Stimulated activated CD4-positive, alpha-beta T cell treated with anti-CD3 and anti-CD28 coated beads, Interleukin-12 subunit alpha, Interleukin-12 subunit beta, amount 100 ng/mL, for 48 hours (primary cell): ENCODE measurements at places on chromosomes 5 and 9.
A peak's percentile ranks its signal among the peaks of the same experiment; 100 is the strongest.

DNA sequence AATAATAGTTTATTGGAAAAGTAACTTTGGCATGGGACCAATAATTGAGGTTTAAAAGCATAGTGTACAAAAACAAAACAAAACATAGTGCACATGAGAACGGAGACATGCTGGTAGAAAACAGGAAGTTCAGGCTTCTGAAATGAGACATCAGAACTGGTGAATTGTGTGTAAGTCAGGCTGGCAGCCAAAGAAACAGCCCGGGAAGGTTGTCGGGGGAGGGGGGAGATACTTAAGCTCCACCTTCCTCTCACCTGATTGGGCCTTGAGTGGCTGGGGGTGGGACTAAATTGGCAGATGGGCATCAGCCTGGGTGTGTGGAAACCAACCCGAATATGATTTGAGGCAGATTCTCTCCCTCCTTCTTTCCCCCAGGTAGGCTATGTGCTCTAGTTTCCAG is 256.3 kb downstream of the SMARCA2 start:
- DNase-seq = no peak

DNA sequence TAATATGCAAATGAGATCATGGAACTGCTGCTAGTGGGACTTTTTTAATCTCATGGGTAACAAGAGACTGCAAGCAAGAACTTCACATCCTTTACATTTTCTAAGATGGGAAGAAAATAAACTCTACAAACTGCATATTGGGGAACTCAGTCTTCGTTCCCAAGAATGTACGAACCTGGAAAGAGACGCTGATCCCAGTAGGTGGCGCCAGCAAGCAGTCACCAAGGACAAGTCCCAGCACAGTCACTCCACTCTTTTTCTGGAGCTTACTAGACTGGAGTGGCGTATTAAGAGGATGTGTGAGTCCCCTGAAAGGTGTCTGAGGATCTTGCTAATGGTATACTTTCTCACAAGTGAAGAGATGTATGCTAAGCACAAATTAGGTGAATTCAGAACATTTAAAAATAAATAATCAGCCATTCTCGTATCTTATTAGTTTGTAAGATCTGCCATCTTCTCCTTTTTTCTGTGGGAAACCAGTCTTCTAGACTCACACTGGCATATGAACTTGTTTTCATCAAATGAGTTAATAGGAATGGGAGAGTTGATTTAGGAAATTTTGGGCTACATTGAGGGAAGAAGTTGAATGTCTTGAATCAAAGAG is 16.0 kb upstream of the PUM3 start:
- peak; percentile 44 for DNase-seq

DNA sequence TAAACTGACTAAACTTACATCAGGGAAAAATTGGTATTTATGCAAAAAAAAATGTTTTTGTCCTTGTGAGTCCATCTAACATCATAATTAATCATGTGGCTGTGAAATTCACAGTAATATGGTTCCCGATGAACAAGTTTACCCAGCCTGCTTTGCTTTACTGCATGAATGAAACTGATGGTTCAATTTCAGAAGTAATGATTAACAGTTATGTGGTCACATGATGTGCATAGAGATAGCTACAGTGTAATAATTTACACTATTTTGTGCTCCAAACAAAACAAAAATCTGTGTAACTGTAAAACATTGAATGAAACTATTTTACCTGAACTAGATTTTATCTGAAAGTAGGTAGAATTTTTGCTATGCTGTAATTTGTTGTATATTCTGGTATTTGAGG is 16.6 kb upstream of the SRP19 start:
- no peak for DNase-seq

DNA sequence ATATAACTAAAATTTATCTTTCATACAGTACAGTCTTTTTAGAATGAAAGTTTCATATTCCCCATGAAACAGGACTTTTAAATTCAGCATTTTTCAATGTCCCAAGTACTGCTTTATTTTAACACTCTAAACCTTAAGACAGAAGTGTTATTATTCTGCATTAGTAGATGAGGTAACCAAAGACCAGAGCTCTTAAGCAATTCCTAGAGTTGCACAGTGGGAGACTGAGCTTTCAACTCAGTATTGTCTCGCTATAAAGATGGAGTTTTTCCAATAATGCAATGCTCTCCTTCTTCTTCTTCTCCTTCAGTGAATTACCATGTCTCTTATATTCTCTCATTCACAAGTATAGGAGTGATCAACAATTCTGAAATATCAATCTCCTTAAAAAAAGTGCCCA is 479.7 kb downstream of the CETN3 start:
- no peak for DNase-seq

- DNase-seq = no peak
Observed at GRCh38 chr5:173246511-173246910, 11.5 kb upstream of the NKX2-5 start.

- DNase-seq = peak; percentile 25
Observed at GRCh38 chr5:150129813-150130492, 25.7 kb downstream of the PDGFRB start.

DNA sequence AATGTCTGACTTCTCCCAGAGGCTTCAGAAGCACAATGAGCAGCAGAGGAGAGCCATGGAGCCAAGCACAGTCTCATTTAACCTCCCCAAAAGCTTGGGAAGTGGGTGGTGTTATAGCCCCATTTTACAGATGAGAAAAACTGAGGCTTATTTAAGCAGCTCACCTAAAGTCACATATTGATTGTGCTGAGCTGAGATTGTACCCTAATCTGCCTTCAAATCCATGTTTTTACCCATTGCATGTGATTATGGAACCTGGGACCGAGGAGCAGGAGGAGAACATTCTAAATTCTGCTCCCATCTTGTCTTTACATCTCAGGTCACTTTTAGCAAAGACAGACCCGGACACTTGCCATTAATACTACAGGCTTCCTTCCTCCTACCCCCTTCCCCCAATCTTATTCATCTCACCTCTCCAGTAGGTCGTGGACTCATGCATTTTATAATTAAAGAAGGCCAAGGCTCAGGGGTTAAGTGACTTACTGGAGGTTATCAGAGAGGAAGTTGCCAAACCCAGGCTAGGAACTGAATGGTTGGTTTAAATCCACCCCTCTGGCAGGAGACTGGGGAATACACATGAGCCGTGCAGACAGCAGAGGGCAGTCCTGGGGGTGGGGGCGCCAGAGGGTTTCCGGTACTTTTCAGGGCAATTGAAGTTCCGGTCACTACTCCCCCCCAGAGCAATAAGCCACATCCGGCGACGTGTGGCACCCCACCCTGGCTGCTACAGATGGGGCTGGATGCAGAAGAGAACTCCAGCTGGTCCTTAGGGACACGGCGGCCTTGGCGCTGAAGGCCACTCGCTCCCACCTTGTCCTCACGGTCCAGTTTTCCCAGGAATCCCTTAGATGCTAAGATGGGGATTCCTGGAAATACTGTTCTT is 51.0 kb upstream of the IL17B start:
- DNase-seq = no peak

- DNase-seq = no peak
Observed at GRCh38 chr5:21806943-21807342, 1046.2 kb downstream of the CDH12 start.

- no peak for DNase-seq
Observed at GRCh38 chr5:173885475-173886010, 2.6 kb upstream of the CPEB4 start.

DNA sequence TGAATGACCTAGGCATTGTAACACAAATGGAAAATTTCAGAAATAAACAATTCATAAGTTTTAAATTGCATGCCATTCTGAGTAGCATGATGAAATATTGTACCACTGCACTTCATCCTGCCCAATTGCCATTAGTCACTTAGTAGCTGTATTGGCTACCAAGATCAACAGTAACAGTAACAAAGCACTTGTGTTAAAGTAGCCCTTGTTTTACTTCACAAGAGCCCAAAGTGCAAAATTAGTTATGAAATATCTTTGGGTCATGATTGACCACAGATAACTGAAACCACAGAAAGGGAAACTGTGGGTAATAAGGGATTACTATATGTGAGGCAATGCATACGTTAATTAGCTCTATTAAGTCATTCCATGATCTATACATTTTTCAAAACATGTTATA is 33.3 kb upstream of the RORB start:
- no peak for DNase-seq

DNA sequence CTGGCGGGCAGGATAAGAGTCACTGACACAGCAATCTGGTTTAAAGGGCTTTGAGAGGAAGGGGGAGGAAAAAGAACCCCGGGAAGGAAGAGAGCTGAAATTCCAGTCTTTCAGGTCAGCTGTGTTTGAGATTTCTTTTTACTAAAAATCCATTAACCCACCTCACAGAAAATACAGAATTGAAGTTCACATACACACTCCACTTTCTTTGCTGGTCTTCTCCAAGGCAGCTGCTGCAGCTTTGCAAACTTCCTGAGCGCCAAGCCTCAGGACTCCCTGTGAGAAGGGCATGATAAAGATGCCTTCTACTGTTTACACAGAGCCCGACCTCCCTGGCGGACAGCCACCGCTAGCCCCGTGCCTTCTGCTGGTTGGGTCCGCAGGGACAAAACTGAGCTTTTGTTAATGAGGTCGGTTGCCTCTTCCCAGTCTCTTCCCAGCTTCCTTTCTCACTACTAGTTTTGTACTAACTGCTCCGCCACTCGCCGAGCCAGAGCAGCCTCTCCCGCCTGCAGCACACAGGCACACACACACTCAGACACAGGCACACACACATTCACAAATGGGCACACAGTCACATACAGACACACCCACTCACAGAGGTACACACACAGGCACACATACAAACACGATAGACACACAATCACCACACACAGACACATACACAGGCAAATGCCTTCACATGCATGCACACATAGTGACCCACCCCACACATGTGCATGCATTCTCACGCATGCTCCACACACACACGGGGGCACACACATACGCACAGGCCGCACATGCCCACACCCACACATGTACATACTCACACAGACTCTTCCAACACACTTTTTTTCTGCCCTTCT is at the start of gene FREM1:
FREM1 (minus strand) TSS at position 468 of the 845 bp plus-strand sequence. CDS start 41,451 bp downstream, outside the sequence.
- no peak for DNase-seq

- no peak for DNase-seq
Observed at GRCh38 chr5:138440159-138441073, 1.6 kb downstream of the REEP2 start.

GRCh38 chr5:98771382-98772109 is 1.9 kb upstream of the RGMB start:
- DNase-seq = peak; percentile 73

DNA sequence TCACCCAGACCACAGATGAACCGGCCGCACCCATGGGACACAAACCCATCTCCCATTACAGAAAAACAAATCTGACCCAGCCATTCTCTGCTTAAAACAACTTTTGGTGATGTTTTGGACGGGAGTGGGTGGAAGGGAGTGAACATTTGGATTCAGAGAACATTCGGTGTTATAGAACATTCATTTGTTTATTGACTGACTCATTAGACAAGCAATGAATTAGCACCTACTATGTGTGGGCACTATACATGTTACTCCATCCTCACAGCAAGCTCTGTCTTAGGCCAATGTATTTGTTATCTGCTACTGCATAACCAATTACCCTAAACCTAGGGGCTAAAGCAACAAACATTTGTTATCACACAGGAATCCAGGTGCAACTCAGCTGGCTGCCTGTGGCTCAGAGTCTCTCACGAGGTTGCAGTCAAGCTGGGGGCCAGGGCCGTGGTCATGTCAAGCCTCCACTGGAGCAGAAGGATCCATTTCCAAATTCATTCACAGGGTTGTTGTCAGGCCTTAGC is 5.1 kb upstream of the ERGIC1 start:
- DNase-seq = no peak

DNA sequence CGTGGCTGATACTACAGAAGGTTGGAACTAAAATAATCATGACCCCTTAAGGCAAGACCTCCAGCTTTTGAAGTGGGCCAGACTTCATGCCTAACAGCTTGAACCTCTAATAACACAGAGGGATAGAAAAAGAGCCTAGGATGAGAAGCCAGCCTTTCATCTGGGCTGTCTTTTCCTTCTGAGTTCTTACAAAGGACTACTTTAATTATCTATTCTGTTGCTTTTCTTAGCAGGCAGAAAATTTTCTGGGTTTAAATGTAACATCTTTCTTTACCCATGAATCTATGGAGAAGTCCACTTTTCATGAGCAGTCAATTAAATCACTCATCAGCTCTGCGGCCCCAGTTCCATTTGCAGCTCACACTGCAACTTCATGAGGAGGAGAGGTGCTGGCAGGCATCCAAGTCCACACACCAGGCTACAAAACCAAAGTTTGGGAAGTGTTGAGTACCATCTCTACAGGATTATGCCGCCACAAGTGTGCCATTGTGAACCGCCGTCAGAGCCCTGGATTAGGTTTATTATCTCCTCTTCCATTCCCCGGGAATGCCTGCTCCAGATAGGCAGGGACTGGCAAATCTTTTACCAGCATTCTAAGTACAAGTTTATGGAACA is 192.0 kb downstream of the TLE4 start:
- DNase-seq = no peak

DNA sequence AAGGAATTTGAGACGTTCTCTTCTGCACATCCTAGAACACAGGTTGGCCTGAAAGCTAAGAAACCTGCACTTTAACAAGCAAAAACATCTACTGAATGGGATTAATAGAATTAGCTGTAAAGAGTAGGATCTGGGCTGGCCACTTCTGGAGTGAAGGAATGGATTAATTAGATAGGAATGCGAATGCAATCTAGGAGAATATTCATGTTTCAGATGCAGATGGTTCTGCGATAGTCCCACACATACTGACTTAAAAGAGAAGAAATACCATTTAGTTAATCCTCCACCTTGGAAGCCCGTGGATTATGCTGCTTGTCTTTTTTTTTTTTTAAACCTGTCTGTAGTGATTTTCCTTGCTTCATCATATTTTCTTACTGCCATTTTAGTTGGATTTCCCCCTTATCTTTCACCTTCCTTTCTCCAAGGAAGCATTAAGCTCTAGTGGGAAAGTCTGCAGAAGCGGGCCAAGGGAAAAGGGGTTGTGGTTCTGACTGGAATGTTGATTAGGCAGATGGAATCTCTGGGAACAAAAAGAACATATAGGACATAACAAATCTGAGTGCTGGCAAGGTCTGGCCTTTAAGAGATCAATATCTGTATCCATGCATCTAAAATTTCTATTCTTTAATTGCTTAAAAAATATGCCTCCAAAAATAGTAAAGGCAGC is 152.4 kb downstream of the ALDH1A1 start:
- no peak for DNase-seq

GRCh38 chr5:131416729-131417128 is 152.9 kb downstream of the CDC42SE2 start:
- DNase-seq = no peak

DNA sequence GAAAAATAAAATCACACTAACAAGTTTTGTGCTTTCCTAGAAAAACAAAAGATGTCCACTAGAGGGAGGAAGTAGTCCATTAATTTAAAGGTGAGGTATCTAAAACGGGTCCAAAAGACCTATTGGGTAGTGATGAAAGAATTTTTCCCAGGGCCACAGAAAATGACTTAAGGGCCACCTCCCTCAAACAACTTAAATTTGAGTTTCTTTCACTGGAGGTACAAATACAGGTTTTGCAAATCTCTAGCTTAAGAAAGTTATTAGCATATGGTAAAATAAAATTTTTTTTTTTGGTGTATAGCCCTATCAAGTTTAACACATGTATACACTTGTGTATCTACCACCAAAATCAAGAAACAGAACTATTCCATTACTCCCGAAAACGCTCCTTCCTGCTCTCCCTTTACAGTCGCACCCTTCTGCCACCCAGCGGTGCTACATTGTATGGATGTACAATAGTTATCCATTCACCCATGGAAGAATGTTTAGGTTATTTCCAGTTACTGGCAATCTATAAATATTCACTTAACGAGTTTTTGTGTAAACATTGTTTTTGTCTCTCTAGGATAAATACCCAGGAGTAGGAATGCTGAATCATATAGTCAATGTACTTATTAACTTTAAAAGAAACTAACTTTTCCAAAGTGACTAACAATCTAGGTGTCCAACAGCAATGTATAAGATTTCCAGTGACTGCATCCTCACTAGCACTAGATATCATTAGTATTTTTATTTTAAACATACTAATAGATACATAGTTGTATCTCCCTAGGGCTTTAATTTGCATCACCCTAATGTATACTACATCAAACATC is 21.9 kb downstream of the DEPDC1B start:
- DNase-seq = no peak
